ENCODE measurements at places on chromosomes 1 and 21.

GRCh38 chr1:17013491-17014320 lies 2.0 kb upstream of the ATP13A2 start:
- no peak for DNase-seq

DNA sequence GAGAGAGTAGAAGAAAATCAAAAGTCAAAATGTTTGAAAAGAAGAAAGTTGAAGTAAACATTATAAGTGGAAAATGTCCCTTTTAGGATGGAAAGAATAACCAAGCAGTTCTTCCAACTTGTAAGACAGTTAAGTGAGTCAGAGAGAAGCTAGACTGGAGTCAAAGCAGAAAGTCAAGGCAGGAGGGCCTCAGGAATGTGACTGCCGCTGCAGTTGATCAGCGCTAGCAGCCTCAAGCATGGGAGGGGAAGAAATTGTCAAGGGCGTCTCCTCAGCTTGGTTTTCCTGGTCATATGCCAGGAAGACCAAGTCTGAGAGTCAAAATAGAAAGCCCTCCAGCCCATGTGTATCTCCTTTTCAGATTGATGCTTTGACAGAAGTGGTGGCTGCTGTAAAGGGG lies 23.2 kb downstream of the HAO2 start:
- no peak for DNase-seq

DNA sequence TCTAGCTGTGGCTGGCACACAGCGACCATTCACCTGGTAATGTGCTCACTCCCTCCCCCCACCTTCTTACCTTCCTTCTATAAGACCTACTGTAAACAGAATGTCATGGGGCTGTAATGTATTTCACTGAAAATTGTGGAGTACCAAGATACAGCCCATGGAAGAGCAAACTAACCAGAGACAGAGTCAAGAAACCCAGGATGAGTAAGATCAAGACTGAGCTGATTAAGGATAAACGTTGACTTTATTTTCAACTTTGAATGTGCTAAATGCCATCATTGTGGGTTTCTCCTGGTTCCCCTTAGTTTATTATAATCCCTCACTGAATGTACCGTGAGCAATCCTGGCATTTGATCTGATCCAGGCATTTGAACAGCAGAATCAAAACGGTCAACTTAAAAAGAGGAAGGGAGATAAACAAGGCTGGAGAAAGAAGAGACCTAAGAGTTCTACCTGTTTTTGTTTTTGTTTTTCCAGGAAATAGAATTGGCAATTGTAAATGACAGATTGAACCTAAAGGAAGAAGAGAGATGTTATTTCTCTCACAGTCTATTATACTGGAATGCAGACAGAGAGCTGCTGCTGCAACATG lies 16.1 kb upstream of the ATP1B1 start:
- DNase-seq: no peak

DNA sequence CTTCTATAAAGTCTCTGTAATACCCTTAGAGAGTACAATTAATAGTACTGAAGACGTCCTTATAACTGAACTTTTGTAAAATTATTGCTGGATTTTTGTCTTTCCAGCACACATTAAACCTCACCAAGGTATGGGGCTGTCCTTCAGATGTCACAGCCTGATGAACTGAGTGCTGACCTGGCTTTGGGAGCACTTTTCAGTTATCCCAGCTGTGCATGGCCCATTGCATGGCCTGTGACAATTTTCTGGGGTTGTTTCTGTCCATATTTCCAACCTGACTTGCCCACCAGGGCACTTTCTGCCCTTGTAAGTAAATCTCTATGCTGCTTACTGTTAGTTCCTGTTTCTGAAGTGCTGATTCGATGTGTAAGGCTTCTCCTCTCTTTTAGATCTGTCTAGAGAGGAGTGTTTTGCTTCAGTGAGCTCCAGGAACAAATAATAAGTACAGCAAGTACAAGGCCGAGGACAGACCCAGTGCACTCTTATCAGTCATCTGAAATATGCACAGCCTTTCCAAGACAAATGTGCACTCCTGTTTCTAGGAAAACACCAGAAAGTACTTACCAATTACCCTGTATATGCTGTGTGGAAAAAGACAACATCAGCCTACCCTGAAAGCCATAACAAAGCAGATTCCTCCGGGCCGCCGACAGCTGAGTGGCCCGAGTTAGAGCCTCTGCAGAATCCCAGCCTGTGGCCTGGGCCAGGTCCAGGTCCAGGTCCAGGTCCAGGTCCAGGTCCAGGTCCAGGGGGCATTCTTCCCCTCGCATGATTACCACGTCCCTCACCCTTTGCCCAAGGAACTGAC lies 121.7 kb downstream of the DHRS3 start:
- DNase-seq: no peak

DNA sequence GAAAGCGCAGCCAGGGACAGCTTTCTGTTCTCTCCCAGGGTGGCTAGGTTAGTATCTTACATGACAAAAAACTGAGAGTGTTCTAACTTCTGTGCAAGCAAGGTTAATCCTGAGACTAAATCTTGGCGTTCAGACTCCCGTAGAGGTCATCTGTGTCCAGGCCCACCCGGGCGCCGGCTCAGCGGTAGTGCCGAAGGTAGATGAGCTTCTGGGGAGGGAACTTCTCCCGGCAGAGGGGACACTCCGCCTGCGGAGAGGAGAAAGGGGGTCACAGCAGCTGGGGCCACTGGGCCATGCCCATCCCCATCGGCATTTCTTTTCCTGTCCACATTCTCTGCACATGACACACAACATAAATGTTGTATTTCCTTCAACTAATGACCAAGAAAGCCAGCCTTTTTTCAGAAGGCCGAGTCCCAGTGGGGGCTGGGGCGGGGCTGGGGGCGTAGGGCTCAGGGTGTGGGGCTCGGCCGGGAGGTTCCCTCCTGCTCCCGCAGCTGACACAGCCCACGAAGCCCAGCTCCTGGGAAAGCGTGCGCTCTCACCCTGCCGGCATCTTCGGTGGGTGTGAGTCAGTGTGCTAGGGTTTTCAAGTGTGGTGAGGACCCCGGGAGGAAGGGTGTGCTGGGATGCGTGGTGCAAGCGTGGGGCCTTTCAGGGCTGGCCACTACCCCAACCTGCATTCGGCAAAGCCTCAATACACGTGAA lies 6.6 kb downstream of the PEX10 start:
- DNase-seq: no peak

DNA sequence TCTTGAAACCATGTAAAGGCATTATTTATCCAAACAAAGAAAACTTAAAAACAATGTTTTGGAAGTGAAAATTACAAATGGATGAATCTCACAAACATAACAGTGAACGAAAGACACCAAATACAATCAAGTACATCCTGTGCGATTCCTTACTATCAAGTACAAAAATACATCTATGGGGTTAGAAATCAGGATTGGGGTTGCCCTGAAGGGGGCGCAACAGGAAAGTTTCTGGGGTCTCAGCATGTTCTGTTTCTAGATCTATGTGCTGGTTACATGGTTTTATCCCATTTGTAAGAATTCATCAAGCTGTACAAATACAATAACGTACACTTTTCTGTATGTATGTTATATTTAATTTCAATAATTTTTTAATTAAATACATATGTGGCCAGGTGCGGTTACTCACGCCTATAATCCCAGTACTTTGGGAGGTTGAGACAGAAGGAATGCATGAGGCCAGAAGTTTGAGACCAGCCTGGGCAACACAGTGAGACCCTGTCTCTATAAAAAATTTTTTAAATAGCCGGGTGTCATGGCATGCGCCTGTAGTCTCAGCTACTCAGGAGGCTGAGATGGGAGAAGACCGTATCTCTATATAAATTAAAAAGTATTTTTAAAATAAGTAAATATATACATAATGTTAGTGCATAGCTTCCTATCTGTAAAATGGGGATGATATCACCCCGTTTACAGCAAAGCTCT lies 121.5 kb upstream of the SOD1 start:
- DNase-seq: no peak

GRCh38 chr1:5967351-5968160 lies 24.7 kb downstream of the NPHP4 start:
- DNase-seq: no peak

DNA sequence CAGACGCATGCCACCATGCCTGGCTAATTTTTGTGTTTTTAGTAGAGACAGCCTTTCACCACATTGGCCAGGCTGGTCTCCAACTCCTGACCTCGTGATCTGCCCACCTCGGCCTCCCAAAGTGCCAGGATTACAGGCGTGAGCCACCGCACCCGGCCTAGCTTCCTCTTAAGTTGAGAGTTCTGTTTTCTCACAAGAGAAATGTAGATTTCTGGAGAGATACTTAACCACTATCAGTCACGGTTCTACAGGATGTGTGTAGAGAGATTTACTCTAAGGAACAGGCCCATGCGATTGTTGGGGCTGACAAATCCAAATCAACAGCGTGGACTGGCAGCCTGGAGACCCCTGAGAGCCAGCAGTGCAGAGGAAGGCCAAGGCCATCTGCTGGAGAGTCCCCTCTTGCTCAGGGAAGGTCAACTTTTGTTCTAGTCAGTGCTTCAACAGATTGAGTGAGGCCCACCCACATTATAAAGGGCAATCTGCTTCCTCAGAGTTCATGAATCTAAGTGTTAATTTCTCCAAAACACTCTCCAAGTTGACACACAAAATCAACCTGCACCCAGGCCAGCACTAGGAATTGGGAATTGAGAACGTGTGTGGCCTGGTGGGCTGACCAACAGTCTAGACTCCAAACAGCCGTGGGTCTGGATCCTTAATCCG lies 38.7 kb downstream of the CHAF1B start:
- DNase-seq: no peak

- DNase-seq: no peak
These were observed 79.7 kb downstream of the TBX19 start for GRCh38 chr1:168360151-168361021.

- no peak for DNase-seq
These were observed 50.5 kb upstream of the EPS8L3 start for GRCh38 chr1:109814223-109814622.

- no peak for DNase-seq
These were observed 50.1 kb downstream of the PHC2 start for GRCh38 chr1:33380811-33381210.

GRCh38 chr1:219459351-219460080 lies 153.4 kb downstream of the ZC3H11B start:
- DNase-seq: no peak

GRCh38 chr1:234611225-234611846 lies 1.4 kb upstream of the IRF2BP2 start:
- DNase-seq: no peak

DNA sequence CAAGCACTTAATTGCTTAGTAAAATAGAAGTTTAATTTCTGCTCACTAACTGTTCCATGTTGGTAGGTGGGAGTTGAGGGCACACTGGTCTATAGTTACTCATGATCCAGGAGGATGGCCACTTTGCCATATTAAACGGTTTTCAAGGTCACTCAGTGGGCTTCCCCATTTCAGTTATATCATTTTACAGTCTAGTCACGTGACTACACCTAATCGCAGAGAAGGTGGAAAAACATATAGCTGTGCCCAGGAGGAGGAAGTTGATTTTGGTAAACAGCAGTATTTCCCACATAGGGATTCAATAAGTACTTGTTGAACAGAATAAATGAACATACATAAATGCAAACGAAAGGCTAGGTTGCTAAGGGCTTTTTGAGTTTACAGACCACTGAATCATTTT lies 541.1 kb upstream of the CAMK1G start:
- no peak for DNase-seq

DNA sequence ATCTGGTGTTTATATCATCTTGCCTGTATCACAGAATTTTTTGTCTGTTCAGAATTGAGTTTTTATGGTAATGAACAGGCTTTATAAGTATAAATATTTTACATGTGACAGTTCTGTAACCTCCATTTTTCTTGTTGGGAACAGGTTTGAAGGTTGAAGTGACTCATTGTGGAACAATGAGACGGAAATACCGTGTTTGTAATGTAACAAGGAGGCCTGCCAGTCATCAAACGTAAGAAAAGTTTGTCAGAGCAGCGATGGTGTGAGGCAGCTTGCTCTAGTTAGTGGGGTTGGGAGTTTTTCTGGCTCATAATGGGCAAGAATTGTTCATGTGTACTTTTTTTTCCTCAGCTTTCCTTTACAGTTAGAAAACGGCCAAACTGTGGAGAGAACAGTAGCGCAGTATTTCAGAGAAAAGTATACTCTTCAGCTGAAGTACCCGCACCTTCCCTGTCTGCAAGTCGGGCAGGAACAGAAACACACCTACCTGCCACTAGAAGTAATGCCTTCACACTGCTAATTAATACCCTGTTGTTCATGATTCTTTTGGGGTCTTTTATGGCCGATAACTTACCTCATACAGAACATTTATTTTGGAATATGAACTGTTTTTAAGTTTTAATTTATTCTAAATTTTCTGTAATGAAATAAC lies 75.2 kb upstream of the TEKT2 start:
- DNase-seq: no peak

- DNase-seq: no peak
These were observed 1.2 kb upstream of the KRTAP23-1 start for GRCh38 chr21:30349572-30349971.

- DNase-seq: no peak
These were observed 5.9 kb upstream of the CDC20 start for GRCh38 chr1:43352881-43353280.

GRCh38 chr1:21814241-21814918 lies 2.3 kb downstream of the LDLRAD2 start:
- DNase-seq: no peak

DNA sequence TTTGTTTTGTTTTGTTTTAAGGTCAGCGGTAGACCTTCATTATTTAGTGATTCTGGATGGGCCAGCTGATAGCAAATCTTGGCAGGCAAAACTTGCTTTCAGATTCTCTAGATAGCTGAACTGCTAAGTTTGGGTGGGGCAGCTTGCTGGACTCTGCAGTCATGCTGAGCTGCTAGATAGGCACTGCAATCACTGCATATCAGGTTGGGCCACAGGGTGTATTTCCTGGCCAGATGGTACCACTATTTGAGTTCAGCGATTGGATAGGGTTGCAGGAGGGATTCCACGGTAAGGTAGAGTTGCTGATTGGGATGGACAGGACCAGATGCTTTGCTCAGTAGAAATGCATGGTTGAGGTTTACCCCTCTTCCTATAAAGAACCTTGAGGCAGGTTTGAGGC lies 579.3 kb upstream of the ADGRL4 start:
- no peak for DNase-seq

DNA sequence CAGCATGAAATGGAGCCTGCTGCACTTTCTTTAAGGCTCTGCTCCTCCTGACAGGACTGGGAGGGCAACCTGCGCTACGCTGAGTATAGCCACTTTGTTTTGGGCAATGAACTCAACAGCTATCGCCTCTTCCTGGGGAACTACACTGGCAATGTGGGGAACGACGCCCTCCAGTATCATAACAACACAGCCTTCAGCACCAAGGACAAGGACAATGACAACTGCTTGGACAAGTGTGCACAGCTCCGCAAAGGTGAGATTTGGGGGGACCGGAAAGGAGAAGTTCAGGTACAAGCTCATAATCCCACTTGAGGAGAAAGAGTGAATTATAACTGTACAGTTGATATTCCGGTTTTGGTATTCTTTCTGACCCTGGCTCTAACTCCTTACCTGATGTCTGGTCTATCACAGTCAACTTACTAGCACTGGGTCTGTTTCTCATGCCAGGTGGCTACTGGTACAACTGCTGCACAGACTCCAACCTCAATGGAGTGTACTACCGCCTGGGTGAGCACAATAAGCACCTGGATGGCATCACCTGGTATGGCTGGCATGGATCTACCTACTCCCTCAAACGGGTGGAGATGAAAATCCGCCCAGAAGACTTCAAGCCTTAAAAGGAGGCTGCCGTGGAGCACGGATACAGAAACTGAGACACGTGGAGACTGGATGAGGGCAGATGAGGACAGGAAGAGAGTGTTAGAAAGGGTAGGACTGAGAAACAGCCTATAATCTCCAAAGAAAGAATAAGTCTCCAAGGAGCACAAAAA lies 5.4 kb downstream of the ANGPTL7 start:
- DNase-seq: no peak

GRCh38 chr21:42674351-42674940 lies 21.0 kb downstream of the PDE9A start:
- no peak for DNase-seq

- DNase-seq: no peak
These were observed 1.1 kb downstream of the TOR3A start for GRCh38 chr1:179082999-179083335.

Measured in stimulated activated CD8-positive, alpha-beta memory T cell treated with anti-CD3 and anti-CD28 coated beads, Interleukin-2, amount 100 ng/mL, for 1 hour (primary cell).